ENCODE measurements at places on chromosomes 7 and 10.
A peak's percentile ranks its signal among the peaks of the same experiment; 100 is the strongest.

GRCh38 chr10:30854656-30855055 lies 177.0 kb downstream of the ZNF438 start:
- no peak for DNase-seq

GRCh38 chr7:3338161-3338560 lies 37.1 kb downstream of the SDK1 start:
- peak; percentile 24 for DNase-seq

DNA sequence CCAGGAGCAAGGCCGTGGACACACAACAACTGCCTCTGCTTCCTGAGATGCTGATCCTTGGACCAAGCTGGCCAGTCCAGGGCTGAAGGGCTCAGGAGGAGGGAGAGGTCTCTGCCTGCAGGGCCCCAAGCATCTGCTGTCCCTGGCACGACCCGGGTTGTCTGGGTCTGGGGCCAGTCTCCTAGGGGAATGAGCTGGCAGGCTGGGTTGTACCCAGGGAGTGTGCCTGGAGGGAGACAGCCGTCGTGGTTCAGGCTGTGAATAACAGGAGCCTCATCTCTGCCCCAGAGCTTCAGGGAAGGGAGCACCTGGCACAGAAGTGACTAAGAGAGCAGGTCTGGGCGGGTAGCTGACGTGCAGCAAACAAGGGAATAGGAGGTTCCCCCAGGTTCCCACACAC lies 17.9 kb upstream of the SERPINE1 start:
- no peak for DNase-seq

- no peak for DNase-seq
Observed at GRCh38 chr10:33337326-33337957, 3.0 kb upstream of the NRP1 start.

GRCh38 chr7:16123117-16123770 lies 298.1 kb downstream of the CRPPA start:
- DNase-seq, result no peak

DNA sequence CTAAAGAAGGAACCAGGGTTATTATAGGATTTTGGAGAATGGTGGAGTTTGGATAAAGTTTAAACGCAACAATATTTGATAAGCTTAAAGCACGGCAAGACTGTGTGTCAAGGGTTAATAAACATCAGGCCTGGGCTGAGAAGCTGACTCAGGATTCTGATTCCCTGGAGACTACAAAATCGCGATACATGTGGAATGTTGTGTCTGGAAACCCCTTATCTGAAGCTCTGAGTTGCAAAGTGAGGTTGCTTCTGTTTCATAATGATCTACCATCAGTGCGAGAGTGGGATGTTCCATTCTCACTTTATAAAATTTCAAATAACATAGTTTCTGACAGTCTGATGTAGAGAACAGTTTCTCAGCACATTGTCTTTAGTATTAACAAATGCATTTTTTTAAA lies 7.8 kb downstream of the C1GALT1 start:
- no peak for DNase-seq

DNA sequence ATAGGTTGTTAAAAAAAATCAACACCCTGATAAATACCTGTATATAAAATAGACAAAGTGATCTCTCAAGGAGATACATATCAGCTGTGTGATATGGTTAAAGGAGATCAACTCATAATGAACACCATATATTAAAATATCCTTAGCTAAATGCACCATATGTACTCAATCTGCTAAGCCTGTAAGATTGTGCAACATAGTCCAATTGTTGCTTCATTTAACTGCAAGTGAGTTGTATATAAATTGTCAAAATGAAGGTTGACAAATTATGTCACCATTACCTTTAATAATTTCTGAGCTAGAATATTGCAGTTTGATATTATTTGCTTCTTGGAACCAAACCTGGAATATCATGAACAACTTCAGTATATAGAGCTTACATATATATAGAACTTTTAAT lies 283.7 kb downstream of the MALRD1 start:
- DNase-seq, result no peak

DNA sequence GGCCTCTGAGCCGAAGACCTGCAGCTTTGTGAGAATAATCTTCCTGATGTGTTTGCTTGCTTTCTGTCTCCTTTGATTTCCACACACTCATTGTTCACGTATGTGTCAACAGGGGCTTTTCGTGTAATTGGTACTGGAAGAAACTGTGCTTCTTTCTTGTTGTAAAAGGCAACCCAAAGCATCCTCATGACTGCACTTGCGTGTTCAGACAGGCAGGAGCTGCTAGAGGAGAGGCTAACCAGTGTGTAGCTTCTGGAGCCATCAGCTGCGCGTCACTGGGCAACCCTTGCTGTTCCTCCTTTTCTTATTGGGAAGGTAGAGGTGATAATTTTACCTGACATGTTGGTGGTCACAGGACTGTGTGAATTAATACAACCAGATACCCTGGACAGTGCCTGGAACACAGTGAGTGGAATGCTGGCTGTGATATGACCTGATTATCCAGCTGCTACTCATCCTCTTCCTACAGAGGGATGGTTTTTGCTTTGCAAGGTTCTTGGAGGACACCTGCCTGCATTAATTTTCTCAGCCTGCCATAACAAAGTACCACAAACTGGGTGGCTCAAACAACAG lies 213.0 kb downstream of the ABCA13 start:
- DNase-seq, result no peak

DNA sequence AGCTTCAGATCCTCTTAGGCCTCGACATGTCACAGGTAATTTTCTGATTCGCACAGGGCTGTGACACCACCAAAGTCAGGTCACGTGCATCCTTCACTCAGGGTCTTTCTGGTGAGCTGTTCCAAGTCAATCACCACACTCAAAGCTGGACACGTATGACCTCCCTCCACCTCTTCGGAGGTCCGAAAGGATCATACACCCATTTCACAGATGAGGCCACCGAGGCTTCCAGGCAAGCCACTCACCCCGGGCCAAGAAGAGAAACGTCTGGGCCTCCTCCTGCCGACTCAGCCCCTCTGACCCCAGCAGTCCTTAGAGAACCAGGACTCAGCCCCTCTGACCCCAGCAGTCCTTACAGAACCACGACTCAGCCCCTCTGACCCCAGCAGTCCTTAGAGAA lies 74.6 kb downstream of the FOXL3 start:
- no peak for DNase-seq

GRCh38 chr7:74479066-74479781 lies 25.5 kb downstream of the GTF2IRD1 start:
- DNase-seq, result peak; percentile 89

- no peak for DNase-seq
Observed at GRCh38 chr10:113979409-113979808, 64.3 kb upstream of the ADRB1 start.

GRCh38 chr7:142412551-142413193 lies 154.8 kb upstream of the PRSS58 start:
- DNase-seq, result peak; percentile 17

- DNase-seq, result peak; percentile 10
Observed at GRCh38 chr7:85890244-85890811, 703.5 kb upstream of the SEMA3D start.

- no peak for DNase-seq
Observed at GRCh38 chr10:12027539-12027938, 15.1 kb downstream of the UPF2 start.

DNA sequence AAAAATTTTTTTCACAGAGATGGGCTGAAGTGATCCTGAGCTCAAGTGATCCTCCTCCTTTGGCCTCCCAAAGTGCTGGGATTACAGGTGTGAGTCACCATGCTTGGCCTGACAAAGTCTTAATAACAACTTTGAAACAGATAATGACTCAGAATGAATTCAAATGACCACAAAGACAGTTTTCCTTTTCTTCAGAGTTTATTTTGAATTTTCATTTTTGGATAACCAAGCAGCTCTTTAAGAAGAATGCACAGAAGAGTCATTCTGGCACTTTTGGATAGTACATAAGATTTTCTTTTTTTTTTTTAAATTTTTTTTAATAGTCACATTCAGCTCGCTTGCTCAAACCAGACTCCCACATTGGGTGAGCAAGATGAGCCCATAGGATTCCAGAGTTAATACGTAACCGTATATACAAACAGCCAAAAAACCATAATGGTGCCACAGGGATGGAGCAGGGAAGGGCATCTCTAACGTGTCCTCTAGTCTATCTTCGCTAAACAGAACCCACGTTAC lies 43.0 kb upstream of the NMT2 start:
- DNase-seq, result no peak

DNA sequence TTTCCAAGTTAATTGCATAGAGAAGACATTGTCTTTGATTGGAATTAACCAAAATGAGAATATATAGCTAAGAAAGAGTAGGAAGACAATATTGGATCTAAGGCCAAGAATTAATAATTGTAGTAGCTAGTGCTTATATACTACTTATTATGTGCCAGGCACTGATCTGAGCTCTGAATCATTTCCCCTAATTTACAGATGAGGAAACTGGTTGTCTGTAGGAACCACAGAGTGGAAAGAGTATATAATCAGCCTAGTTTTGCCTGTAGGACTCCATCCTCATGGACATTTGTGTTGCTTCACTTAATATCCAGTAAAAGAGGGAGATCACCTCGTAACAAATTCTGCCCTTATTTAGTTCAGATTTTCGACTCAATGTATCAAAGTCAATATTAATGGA lies 127.9 kb downstream of the ARID5B start:
- no peak for DNase-seq

GRCh38 chr10:78771808-78772455 lies 296.8 kb upstream of the ZMIZ1 start:
- no peak for DNase-seq

DNA sequence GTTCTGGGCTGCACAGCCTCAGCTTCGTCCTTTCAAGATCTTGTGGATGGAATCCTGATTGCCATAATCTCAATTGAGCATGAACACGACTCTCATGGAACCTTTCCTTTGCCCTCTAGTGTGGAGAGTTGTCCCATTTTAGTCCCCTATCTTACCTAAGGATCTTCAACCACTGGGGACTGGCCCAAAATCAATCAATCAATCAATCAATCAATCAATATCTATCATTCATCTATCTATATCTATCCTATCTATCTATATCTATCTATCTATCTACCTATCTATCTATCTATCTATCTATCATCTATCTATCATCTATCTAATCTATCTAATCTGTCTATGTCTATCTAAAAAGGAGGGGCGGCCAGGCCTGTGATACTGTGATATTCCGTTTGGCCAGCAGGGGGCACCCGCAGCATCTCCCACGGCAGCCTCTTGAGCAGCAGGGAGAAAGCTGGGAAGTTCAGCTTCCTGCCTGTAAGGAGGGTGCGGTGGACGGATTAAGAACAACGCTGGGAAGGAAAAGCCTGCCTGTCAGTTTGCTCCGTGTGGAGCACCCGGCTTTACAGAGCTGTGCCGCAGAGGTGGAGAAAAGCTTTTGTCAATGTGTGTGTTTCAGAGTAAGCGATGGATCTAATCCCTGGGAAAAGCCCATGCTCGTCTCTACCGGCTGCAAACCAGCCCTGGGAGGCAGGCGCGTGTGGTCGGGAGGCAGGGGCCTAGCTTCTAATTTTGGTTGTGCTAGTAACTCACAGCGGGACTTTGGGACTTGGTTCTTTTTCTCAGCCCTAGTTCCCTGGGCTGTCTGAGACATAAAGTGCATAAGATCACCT lies 124.9 kb downstream of the SH2D4B start:
- peak; percentile 24 for DNase-seq

DNA sequence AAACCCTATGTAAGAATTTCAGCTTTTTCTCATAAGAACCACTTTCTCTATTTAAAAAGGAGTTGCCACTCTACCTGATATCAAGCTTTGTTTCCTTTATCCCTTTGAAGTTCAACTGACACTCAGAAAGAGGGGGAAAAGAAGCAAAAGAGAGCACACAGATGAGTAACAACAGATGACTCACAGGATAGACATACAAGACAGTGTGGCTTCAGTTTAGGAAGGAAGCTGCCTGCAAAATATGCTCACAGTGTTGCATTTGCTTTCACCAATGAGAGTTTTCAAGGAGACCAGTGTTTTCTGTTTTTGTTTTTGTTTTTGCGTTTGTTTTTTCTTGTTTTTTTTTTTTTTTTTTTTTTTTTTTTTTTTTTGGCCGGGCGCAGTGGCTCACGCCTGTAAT lies 1181.6 kb downstream of the DNAJB9 start:
- no peak for DNase-seq

GRCh38 chr10:69010151-69010640 lies 21.6 kb downstream of the KIFBP start:
- no peak for DNase-seq

- no peak for DNase-seq
Observed at GRCh38 chr10:114027041-114027394, 16.6 kb upstream of the ADRB1 start.

- no peak for DNase-seq
Observed at GRCh38 chr10:69214666-69215131, 5.4 kb upstream of the HKDC1 start.

DNA sequence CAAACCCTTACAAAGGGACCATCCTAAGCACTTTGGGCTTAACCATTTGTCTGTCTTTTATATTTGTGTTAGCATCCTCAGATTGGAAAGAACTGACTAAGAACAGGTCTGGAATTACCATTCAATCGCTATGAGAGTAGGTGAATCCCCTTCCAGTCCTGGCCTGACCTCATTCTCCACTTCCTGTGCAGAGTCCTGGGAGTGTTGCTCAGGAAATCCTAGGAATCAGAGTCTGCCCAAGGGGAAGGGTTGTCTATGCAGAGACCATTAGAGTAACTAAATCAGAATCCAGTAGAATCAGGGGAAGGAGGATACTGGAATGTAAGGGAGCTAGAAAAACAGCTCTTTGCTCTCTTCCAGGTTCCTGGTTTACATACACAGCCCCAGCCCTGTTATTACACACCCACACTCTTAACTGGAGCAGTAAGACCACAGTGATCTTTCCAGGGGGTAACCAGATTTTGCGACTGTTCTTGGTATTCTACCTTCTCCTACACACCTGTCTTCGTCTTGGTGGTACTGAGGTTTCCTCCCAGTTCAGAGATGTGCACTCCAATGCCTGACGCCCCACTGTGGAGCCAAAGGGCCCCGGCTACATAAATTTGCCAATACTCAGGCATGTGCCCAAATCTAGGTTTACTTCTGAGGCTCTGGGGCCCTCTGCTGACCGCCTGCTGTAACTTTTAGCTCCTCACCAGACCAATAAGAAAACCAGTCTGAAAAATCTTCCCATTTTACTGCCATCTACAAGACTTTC lies 103.7 kb downstream of the RNF216 start:
- DNase-seq, result peak; percentile 41

DNA sequence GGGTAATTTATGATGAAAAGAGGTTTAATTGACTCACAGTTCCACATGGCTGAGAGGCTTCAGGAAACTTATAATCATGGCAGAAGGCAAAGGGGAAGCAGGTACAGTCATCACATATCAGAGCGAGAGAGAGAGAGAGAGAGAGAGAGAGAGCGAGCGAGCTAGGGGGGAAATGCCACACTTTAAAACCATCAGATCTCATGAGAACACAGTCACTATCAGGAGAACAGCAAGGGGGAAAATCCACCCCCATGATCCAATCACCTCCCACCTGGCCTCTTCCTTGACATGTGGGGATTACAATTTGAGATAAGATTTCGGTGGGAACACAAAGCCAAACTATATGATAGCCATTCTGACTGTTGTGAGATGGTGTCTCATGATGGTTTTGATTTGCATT lies 576.3 kb downstream of the GFRA1 start:
- DNase-seq, result no peak

DNA sequence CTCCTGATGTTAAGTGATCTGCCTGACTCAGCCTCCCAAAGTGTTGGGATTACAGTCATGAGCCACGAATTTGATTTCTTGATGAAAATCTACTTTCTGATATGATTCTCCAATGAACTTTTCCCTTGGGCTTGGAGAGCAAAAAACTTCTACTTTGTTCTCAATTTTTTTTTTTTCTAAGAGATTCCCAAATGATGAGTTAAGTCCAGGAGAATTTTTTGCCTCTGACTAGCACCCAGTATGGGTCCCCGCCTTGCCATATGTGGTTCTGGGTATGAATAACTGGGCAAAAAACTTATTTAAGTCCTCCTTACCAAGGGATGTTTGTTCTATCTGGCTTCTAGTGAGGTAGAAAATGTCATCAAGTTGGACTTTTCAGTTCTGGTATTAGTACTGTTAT lies 147.9 kb upstream of the LYZL1 start:
- DNase-seq, result no peak
